ENCODE measurements at places on chromosomes 11 and 22.

GRCh38 chr11:102653744-102654291 lies 28.7 kb upstream of the MMP20 start:
- no peak for DNase-seq

DNA sequence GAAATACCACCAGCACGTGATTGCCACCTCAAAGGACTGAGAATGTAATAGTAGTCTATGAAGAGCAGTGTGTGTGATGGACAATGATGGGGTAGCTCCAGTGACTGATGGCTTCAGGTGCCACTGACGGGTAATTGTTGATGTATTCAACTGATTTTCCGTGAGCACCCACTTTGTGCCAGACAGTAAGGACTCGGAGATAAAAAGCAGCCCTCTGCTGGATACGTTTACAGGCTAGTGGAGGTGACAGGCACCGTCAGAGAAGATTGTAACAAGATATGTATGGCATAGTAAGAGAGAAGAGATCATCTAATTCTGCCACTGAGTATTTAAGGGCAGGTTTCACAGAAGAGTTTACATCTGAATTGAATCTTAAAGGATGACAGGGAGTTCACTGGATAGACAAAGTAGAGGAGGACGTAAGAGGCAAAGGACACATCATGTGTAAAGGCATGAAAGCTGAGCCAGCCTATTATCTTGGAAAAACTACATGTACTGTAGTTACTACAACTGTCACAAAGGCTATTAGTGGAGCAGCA lies 1.1 kb upstream of the ENTHD1 start:
- no peak for DNase-seq

GRCh38 chr11:115736146-115736545 lies 231.9 kb upstream of the CADM1 start:
- no peak for DNase-seq

DNA sequence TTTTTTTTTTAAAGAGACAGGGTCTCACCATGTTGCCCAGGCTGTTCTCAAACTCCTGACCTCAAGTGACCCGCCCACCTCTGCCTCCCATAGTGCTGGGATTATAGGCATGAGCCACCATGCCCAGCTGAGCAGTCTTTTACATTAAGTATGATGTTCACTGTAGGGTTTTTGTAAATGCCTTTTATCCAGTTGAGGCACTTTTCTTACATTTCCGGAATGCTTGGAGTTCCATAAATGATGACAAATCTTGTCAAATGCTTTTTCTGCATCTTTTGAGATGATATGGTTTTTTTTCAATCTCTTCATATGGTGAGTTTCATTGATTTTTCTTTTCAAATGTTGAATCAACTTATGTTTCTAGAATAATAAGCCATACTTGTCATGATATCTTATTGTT lies 29.4 kb upstream of the CTTN start:
- no peak for DNase-seq

DNA sequence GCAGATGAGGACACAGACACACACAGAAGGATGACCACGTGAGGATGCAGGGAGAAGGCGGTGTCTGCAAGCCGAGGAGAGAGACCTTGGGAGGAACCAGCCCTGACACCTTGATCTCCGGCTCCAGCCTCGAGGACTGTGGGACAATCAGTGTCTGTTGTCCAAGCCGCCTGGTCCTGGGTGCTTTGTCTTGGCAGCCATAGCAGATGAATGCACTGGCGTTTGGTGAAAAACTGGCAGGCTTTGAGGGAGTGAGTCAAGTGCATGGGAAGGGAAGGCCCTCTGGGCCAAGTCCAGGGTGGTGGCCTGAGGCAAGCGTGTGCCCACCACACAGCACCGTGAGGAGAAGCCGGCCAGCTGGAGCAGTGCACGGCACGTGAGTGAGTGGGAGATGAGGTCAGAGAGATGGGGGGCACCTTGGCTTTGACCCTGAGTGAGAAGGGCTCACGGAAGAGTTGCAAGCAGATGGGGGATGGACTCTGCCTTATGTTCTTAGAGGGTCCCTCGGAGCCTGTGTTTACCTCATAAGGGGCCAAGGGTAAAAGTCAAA lies 12.4 kb upstream of the BRSK2 start:
- DNase-seq = no peak

DNA sequence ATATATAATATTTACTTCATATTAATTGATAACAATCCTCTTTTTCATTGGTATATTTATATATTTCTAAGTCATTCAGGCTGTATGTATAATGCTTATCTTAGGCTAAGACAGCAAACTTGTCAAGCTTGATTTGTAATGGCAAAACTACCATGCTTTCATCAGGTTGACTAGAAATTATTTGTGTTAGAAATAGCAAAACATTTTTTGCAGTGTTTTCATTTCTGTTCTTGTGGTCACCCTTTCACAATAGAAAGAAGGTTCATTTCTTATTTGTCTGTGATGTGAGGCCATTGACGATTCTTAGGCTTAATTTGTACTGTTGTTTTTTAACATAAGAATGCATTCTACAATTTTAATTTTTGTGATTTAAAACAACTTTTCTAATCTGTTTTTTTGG lies 197.6 kb downstream of the TMEM135 start:
- DNase-seq = no peak

DNA sequence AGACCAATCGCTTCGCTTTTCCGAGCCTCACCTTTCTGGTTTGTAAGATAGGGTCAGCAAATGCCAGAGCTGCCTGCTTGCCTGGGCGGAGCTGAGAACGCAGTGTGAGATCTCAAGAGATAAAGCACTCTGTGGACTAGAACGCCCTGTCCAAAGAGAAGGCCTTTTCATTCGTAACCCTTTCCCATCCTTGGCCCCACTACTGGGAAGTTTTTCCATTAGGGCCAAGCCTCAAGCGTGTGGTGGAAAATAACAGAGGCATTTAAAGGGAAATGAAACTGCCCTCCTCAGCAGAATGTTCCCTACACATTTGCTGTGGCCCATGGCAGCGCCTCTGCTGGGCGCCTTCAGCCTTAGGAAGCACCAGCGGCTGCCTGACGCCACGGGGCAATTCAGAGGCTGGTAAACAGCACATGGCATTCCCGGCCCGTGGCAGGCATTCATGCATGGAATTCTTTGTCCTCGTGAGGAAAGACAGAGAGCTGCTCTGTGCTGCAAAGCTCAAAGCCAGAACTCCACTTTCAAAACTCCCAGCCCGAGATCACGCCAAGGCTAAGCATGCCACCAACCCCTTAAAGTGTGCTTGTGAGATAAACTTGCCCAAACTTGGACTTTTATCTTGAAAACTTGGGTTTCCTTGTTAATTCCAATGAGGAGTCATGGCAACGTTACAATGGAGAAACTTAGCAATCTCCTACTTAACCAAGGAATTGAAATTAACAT lies 38.1 kb downstream of the AHNAK start:
- no peak for DNase-seq

DNA sequence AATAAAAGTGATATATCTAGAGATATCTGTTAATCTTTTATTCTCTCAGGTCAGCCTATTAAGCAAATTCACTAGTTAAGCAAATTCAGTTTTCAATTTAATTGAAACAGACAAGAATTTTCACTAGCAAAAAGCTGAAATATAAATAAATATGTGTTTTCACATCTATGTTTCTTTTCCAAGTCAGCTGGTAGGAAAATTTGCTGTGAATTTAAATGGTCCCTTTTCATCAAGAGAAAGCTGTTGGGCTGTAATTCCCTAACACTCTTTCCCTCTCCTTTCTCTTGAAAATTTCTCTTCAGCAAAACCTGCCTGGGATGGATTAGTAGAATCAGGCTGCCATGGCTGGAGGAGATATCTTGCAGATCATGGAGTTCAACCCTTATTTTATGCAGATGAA lies 46.9 kb upstream of the BARX2 start:
- DNase-seq = no peak

DNA sequence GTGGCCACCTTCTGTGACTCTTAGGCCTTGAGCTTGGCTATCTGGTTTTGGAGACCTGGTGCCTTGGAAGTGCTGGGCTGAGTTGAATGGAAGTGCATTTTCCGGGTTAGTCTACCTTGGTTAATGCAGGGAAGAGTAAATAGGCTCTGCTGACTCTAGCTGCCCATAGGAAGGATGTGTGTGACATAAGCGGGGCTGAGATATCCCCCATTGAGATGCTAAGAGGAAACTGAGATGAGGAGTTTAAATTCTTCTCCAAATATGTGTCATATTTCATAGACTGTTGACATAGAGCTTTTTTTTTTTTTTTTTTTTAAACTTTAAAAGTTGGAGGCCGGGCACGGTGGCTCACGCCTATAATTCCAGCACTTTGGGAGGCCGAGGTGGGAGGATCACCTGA lies 30.8 kb downstream of the ZNRF3 start:
- DNase-seq = no peak

DNA sequence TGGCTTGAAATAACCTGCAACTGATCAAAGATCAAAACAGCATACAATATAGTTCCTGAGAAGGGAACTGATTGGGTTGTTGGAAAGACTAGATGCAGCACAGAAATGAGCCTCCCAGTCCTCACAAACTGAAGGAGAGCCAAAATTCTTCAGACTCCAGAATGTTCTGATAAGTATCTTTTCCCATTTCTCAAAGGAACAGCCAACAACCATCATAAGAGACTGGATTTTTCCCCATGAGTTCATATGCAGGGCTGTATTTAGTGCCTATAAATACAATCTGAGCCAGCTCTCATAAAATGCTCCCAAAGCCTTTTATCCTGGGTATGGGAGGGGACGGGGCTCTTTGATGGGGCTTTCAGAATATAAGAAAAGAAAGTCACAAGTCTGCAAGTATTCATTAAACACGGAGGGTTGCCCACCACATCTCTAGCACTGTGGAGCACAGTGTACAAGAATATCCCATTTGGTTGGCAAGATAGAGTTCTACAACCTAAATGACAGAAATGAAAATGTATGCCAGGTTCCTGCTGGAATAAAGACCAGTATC lies 50.7 kb upstream of the LYVE1 start:
- no peak for DNase-seq

DNA sequence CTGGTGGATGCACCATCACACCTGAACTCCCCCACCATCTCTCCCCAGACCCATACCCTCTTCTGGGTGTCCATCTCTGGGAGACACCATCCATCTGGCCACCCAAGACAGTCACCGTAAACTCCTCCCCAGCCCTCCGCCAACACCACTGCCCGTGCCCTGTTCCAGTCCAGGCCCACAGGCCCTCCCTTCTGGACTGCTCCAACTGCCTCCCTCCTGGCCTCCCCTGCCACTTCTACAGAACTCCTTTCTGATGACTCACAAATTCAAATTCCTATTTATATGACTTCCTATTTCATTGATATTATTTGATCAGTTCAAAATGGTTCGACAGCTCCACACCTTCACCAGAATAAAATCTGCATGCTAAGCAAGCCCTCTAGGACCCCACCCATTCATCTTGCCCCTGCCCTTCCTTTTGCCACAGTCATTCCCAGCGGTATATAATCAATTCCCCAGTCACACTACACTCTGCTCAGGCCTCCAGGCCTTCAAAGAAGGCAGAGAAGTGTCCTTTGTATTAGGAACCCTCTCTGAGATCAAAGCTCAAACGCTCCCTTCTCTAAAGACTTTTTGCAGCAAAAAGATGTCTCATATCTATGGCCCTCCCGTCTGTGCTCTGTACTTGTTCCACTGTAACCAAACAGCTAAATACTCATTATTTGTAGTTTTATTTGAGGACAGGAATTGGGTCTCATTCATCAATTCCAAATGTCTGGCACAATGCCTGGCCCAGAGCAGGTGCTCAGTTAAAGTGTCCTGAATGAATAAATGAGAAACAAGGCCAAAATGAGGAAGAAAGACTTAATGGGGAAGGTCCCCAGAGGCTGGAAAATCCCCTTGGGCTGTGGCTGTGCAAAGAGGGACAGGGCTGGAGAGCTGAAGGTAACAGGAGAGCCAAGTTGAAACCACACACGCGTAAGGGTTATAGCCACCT lies 29.0 kb downstream of the MYH9 start:
- peak; percentile 43 for DNase-seq

- no peak for DNase-seq
Observed at GRCh38 chr11:121482231-121483129, 29.7 kb upstream of the SORL1-AS1 start.

DNA sequence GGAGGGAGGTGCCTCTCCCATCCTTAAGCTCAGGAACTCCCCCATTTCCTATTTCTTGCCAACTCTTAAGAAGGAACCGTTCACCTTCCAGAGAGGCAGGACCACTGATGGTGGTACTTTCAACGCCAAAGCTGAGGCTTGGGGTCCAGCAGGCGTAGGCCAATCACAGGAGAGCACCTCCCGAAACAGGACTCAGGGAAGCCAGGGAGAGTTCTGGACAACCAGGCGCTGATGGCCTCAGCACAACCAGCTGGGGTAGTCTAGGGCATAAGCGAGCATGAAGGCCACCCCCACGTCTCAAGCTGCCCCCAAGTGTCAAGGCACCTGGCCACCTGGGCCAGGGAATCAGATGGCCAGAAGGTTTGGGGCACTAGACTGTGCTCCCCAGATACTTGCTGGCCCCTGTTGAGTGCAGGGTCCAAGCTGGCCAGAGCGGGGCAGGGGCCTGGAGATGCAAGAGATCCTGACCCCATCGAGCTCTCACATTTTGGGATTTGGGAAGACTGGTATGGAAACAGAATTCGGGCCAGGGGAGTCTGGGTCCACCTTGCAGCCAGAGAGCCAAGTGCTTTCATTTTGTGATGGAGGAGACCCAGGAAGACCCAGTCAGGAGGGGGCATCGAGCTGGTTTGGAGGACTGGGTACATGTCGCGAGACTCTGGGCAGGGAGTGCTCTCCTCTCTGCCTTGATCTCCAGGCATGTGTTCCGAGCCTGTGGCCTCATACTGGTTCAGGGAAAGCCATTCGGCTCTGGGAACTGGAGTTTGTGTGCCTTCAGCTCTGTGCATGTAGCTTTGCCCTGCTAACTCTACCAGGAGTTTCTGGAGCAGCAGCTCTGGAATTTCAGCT lies 926 bp downstream of the CD6 start:
- DNase-seq = no peak

DNA sequence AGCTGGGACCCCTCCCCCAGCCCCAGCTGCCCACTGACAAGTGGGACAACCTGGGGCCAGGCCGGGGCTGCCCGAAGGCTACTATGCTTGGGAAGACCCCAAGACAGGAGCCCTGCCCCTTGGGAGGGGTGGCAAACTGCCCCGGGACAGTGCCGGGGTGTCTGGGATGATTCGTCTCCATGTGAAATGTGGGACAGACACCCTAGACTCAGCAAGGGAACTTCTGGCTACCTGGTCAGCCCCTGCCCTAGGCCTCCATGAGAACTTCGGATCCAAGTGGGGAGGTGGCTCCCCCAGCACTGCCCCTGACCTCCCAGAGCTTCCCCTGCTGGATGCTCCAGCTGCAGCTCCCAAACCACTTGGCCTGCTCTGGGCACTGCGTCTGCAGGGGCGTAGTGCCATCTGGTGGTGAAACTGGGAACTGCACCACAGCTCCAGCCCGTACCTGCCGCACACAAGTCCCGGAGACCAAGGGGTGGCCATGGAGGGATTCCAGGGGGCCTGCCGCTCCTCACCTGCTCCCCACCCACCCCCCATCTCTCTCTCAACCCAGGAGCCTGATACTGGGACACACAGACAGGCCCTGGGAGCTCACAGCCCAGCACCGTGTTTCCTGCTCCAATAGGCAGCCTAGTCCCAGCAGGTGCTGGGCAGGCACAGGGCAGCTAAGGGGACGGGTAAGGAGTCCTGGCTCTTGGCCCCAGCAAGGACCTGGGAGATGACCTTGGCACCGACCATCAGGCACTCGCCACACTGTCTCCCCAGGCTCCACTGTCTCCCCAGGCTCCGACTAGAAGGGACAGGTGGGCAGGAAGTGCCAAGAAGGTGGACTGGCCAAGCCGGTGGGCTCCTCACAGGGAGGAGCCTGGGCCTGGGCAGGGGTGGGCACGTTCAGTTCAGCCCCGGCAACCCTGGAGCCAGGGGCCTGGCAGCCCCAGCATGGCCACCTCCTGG lies 194.1 kb downstream of the IGLL1 start:
- peak; percentile 76 for DNase-seq

- no peak for DNase-seq
Observed at GRCh38 chr11:3009481-3009880, 17.4 kb upstream of the NAP1L4 start.

- no peak for DNase-seq
Observed at GRCh38 chr22:44452531-44453420, 45.3 kb downstream of the RTL6 start.

Data from NCI-H1092 treated with DMSO at 0.1 percent for 48 hours (cell line).